ENCODE measurements at places on chromosomes 3 and 15. TPM values are rescaled to one million over a fixed set of nuclear protein-coding genes. Genes with fewer than 3 reads are reported as not detected.

Gene LRTM1
- total RNA-seq, result not detected

Gene STRIT1
- not detected for total RNA-seq

Gene ACKR2
- 0.35 TPM for total RNA-seq

DNA sequence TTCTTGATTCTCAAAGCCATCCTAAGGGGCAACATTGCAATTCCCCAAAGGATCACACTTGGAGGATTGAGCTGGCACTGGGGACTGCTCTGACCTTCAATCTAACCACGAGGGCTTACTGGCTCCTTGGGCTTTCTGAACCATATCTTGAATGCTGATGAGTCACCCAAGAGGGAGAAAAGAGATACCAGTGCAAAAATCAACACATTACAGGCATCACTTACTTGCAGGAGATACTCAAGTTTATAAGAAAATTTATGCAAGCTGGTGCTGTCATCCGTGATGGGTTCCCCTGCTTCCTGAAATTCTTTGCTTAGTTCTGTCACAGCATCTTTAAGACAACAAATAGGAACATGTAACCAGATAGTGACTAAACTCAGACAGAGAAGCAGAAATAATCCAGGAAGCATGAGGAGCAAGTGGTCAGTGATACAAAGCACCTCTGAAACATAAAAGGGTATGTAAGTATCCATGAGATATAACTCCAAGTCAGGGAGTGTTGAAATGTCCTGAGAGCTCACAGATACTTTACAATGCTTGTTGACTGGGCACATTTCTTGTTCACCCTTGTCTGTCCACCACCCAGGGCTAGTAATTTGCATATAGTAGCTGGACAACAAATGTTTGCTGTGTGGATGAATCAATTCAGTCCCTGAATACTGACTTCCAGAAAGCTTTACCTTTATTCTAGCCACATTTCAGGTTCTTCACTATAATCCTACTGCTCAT is 14.1 kb downstream of the FYCO1 start:
- DNase-seq, result no peak

GRCh38 chr15:100029045-100029444 is 295.8 kb upstream of the LYSMD4 start:
- no peak for DNase-seq

DNA sequence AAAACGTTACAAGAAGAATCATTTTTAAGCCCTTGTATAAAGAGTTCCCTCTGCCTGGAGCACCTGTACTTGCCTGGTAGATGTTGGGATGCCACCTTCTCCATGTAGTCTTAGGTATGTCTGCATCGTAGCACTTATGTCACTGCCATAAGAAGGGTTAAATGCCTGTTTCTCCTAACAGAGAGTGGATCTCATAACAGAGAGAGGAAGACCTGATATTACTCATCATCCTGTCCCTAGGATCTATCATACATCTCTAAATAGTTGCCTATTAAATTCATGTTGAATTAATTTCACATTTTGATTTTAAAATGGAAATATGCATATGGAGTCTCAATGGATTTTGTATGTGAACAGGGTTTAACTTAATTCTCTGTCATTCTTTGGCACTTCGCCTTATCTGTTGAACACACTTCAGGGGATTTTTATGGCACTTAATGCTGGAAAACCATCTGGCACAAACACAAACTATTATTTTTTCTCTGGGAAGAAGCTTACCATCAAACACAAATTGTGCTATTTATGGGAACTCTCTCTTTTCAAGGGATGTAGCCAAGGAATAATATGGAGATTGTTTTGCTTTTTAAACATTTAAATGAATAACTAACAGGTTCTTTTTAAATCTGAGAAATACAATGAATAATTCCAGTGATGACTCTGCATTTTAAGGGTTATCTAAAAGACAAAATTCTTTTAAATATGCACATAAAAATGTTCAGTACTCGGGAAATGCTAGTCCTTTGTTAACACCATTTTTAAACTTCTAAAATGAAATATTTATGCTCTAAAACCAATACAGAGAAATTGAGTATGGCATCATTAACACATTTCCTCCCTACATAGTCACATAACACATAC is 230.7 kb downstream of the ZNF385D start:
- DNase-seq, result no peak

DNA sequence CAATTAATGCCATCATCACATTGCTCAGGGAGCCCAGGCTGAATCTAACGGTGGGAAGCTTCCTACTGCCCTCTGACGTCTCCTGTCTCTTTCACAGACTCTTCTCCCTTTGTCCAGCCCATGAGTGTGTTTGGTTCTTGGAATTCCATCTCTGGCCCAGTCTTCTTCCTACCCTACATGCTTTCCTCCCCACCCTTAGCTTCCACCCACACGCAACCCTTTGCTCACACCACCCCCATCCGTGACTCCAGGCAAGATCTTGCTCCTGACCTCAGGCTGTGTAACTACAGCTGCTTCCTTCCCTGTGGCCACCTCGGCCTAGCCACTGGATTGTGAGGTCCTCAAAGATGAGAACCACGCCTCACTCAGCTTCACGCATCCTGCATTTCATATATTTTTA is 72.3 kb upstream of the THBS1 start:
- no peak for DNase-seq

GRCh38 chr3:186708983-186709679 is 8.0 kb upstream of the KNG1 start:
- DNase-seq, result no peak

GRCh38 chr15:55823699-55824340 is 80.9 kb upstream of the PRTG start:
- no peak for DNase-seq

DNA sequence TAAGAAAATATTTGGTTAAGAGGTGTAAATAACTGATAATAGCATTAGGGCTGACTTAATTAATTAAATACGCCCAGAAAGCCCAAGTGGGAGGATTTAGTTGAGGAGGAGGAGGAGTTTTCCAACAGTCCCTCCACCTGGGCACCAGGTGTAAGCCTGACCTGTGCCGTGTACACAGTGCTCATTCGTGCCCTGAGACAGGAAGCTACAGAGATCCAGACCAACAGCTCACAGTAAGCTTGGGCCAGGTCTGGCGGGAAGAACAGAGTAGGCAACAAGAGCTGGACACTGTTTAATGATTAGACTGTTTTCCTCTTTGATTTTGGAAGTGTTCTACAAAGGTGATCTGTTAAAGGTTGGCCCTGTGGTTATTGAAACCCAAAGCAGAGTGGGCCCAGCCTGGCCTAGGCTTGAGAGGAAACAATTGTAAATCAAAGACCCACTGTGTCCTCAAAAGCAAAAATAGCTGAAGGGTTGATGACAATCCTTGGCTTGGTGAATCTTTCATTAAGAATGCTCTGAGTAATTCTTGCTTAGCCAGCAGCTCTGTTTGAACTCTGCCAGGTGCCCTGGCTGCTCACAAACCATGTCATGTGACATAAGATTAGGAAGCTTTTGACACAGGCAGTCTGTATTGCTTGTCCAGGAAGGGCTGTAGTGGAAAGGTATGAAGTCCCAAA is 13.8 kb downstream of the SQOR start:
- DNase-seq, result no peak

- DNase-seq, result no peak
These were observed 378.5 kb downstream of the DIPK2A start for GRCh38 chr3:144350125-144350524.

DNA sequence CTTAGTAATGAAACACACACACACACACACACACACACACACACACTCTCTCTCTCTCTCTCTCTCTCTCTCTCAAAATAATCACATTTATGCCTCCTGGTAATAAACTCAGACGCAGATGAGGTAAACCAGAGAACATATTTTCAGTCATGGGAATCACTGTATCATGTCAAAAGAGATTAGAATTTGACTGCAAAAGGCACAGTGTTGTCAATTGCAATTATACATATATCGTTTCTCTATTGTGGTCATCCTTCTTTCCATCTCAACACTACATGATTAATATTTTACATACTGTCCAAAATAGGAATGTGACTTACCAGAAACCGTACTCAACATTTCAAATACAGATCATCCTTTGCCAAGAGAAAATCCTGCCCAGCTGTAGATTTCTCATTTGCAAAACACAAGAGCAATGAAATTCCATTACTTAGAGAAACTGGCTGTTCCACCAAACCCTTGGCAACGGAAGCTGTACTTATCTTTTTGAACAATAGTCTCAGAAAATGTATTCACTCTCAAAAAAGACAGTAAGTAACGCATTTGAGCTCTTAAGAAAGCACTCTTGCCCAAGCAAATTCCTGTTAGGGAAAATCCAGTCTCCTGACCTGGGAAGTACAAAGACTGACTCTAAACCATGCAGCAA is 24.3 kb downstream of the PDZRN3 start:
- DNase-seq, result no peak

All from GM23338 (cell line).